Hematopoietic multipotent progenitor cell (in vitro differentiated cells): ENCODE measurements at places on chromosomes 13 and 19.

- peak; percentile 43 for DNase-seq
Measured at GRCh38 chr19:34345947-34346351, 19.0 kb upstream of the GPI start.

- no peak for DNase-seq
Measured at GRCh38 chr13:29103065-29103800, 283.1 kb downstream of the MTUS2 start.

DNA sequence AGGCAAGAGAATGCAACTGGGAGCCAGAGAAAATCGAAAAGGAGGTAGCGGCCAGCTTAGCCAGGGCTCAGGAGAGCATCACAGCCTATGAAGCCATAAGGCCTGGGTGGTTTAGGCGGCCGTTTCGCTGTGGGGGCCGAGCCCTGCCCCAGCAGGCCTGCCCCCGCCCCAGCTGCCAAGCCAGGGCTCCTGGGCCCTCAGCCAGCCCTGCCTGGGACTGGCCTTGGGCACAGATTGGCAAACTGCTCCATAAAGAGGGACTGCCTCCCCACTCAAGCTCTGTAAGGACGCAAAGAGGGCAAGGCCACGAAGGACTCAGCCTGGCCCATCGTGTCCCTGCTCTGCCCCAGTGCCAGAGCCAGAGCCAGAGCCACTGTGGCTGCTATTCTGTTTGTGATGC is 10.2 kb downstream of the ZNF653 start:
- DNase-seq = no peak

DNA sequence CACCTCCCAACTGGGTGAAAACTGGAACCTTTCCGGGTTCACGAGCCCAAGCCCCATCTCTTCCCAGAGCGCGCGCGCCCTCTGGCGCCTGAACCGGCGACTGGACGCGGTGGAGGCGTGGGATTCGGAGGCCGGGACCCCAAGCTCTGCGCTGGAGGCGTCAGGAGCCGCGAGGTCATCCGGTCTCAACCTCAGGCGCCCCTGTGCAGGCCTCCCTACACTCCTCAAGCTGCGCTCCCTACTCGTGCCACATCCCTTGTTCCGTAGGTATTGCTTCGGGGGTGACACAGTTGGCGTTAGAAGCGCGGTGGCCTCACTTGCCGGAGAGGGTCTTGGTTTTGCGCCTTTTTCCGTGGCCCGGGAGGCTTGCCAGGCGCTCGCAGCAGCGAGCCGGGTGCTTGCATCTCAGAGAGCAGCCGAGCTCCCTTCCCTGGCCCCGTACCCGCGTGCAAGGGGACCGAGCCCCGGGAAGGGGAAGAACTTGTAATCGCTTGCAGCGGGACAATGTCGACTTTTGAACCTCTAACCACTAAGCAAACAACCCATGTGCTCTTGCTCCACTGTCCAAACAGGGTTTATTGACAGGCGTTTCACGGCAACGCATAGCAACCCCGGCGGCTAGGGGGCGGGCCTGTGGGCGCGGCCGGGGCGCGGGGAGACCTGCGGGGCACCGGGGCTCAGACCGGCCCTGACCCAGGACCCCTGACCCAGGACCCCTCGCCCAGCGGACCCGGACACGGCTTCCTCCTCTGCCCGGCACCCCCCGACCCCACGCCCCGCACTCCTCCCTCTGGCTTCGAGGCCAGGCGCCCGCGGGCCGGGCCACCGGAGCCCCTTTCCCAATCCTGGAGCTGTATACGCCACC is 8.5 kb downstream of the CDX2 start:
- DNase-seq = peak; percentile 62

- no peak for DNase-seq
Measured at GRCh38 chr19:8449830-8450229, 5.1 kb downstream of the HNRNPM start.

DNA sequence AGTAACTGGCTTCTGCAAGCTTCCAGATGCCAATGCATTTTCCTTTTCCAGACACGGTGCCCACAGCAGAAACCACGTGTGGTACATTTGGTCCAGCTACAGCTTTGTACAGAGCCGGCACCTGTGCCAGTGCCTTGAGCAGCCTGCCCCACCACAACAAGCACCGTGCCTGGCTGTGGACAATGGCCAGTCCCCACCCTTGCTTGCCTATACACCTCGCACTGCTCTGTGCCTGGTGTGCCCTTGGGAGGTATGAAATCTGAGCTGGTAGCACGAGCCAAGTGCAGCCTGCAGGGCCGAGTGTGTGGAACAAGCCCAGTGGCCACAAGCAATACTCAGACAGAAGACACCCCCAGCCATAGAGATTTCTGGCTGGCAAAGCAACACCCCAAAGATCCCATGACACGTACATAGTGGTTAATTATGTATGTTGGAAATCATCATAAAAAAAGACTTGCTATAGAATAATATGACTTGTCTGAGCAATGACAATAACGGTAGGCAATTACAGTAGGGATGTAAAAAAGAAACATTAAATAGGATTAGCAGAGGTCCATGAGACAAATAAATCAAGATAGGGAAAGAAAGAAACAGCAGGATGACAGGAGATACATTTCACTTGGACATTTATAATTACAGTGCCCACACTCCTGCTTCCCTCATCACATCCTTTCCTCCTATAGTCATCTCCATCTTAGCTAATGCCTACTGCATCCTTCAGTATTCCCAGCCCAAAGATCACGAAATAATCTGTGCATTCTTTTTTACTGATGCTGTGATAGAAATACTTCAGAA is 1399.5 kb downstream of the PCDH9 start:
- DNase-seq = no peak

DNA sequence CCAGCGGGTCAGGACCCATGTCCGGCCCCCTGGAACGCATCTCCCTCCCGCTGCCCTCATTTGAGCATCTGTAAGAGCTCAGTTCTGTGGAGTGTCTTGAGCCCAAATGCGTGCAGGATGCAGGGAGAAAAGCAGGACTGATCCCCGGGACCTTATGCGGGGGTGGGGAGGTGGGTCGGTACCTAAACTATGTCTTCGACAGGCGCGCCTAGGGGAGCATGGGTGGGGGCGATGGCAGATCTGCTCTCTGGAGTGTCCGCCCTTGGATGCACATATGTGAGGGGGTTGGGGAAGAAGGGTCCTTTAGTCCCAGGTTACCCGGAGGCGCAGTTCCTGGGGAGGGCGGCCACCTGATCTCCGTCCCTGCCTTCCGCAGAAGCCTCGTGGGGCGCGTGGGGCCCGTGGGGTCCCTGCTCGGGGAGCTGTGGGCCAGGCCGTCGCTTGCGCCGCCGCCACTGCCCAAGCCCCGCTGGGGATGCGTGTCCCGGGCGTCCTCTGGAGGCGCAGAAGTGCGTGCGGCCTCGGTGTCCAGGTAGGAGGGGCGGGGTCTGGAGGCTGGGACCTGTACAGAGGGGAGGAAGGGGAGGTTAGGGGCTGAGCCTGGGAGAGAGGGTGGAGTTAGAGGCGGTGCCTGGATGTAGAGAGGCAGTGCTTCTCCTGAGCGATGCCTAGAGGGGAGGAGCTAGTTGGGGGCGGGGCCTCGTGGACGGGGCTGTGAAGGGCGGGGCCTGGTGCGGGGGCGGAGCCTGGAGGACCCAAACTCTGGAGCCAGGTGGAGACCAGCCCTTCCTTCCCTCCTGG is 2.9 kb downstream of the CILP2 start:
- peak; percentile 73 for DNase-seq

GRCh38 chr19:57103573-57104277 is 16.1 kb upstream of the USP29 start:
- no peak for DNase-seq

DNA sequence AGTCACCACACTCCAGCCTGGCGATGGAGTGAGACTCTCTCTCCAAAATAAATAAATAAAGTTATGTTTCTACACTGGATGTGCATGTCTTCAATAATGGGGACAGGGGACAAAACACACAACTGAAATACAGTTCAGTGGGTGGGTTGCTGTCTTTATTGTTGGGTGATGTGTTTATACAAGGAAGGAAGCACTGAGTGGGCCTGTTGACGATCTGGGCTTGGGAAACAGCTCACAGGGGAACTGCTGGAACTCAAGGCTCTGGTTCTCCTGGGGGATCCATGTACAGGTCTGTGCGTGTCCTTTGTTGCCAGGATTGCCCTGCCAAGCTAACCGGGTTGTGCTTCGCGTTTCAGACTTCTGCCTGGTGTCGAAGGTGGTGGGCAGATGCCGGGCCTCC is 18.9 kb downstream of the SPINT2 start:
- no peak for DNase-seq

GRCh38 chr13:49042476-49042875 is 66.8 kb downstream of the FNDC3A start:
- no peak for DNase-seq

DNA sequence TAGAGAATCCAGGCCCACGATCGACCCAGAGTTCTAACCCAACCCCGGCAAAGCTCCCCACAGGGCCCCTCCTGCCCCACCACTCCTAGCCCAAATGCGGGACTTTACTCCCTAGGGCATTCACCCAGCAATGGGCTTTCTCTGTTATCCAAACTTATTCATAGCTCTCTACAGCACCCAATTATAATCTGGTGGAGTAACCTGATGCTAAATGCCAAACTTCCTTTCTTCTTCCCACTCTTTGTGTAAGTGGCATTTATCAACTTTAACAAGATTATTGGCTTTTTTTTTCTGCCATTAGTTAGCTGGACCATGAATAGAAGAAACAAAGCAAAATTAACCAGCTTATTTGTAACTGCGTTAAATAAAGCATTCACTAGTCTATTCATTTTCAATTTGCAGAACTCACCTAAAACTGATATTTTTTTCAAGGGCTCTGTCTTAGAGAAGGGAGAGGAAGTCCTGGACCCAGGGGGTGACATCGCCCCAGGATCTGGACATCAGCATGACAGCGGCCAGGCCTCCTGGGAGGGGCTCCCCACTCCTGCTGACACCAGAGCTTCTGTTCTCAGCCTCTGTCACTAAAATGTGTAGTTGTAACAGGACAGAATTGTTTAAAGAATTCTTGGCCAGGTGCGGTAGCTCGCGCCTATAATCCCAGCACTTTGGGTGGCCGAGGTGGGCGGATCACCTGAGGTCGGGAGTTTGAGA is 1.5 kb downstream of the FAM124A start:
- DNase-seq = no peak

DNA sequence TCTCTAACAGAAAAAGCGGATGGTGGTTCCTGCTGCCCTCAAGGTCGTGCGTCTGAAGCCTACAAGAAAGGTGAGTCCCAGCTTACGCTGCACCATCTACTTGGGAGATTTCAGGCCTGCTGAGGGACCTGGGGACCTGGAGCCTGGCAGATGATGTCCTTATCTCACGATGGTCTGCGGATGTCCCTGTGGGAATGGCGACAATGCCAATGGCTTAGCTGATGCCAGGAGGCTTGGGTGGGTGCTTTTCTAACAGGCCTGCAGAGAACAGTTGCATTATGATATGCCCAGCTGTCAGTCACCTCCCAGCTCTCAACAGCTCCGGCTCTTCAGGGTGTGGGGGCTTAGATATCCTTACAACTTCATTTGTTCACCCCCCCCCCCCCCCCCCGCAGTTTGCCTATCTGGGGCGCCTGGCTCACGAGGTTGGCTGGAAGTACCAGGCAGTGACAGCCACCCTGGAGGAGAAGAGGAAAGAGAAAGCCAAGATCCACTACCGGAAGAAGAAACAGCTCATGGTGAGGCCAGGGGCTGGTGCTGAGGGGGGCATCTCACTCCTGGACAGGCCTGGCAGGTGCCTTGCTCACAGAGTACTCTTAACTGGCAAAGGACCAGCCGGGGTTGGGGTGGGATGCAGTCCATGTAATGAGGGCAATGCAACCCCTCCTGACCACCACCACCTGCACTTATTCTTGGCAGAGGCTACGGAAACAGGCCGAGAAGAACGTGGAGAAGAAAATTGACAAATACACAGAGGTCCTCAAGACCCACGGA is 3.8 kb downstream of the RPL13A start:
- DNase-seq = no peak

GRCh38 chr19:20273951-20274570 is 107.0 kb downstream of the ZNF486 start:
- no peak for DNase-seq

DNA sequence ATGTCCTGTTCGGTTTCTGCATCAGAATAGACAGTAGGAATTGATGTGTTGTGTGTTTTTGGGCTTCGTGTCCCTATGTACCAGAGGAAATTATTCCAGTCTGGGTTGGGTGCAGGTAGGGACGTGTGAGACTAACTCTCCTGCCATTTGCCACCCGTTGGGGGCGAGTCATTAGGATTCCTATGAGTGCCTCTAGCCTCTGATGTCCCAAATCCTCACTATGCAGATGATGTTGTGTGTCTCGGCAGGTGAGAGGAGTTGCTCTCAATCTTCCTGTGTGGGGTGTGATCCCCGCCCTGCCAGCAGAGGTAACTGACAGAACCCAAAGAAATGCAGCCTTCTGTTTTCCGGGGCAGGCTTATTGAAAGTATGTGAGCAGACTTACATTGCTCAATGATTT is 31.2 kb upstream of the ZNF331 start:
- no peak for DNase-seq

- DNase-seq = no peak
Measured at GRCh38 chr13:66506051-66506777, 723.9 kb downstream of the PCDH9 start.

- no peak for DNase-seq
Measured at GRCh38 chr13:23956106-23956505, 58.8 kb upstream of the C1QTNF9B start.

DNA sequence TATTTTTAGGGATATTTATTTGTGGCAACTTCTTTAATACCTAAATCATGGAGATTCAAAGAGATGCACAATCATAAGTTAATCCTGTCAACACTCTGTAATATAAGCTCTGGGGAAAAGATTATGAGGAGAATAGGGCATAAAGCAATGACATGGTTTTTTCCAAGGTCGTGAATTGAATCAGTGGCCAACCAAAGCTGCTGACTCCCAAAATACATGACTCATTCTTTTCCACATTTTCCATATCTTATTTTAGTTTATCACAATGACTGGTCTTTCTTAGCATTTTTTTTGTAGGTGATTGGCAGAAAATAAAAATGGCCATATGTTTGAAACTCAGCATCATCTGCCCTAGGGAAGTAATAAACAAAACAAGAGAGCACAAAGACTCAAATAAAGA is 28.5 kb upstream of the RBM26 start:
- DNase-seq = no peak

GRCh38 chr13:106690779-106691178 is 122.8 kb upstream of the ARGLU1 start:
- DNase-seq = no peak

DNA sequence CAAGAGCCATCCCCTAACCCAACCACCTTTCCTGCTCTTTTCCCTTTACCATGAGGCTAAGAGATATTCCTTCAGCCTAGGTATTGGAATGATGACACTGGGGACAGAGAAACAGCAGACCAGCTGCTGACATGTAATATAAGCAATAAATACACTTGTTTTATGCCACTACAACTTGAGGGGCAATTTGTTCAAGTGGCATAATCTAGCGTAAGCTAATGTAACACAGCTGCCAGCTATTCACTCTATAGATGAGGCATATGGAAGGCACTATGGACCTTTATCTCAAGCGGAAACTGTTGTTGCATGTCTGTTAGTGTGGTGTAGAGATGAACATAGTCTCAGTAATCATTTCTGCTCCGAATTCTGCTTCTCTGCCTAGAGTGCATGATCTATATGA is 111.1 kb downstream of the STARD13 start:
- no peak for DNase-seq

GRCh38 chr13:86932776-86933334 is 738.3 kb upstream of the SLITRK5 start:
- no peak for DNase-seq
